Left colon (tissue), 2 donors: ENCODE measurements at places on chromosomes 16 and 17. TPM values are rescaled to one million over a fixed set of nuclear protein-coding genes. Genes with fewer than 3 reads are reported as not detected.

GRCh38 chr17:35892091-35893035 is 12.2 kb upstream of the CCL5 start:
- DNase-seq, result no peak

- no peak for DNase-seq
These were observed 7.1 kb downstream of the PRSS53 start for GRCh38 chr16:31081428-31082351.

DNA sequence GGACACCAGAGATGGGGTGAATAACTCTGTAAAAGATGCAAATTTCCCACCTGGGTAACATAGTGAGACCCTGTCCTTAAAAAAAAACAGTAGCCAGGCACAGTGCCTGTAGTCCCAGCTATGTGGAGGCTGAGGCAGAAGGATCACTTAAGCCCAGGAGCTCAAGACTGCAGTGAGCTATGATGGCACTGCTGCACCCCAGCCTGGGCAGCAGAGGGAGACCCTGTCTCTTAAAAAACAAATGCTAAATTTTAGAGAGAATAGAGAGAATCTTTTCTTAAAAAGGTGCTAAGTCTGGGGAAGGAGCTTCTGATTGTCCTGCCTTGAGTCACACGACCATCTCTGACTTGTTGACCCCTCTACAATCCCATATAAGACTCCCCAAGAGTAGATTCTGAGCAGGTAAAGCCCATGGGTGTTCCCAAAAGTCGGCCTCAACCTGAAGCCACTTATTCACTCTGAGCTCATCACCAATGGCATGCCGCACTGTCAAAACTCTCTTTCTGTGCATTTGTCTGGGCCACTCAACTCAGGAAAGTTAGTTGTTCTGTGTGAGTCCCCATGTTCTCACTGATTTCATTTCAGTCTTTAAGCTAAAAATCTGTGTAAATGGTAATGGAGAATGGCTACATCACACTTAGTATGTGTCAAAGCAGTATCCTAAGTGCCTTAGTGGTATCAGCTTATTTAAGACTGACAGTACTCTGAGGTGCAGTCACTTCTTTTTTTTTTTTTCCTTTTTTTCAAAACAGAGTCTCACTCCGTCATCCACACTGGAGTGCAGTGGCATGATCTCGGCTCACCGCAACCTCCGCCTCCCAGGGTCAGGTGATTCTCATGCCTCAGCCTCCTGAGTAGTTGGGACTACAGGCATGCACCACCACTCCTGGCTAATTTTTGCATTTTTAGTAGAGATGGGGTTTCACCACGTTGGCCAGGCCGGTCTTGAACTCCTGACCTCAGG is 41.6 kb downstream of the PRKCB start:
- DNase-seq, result no peak

DNA sequence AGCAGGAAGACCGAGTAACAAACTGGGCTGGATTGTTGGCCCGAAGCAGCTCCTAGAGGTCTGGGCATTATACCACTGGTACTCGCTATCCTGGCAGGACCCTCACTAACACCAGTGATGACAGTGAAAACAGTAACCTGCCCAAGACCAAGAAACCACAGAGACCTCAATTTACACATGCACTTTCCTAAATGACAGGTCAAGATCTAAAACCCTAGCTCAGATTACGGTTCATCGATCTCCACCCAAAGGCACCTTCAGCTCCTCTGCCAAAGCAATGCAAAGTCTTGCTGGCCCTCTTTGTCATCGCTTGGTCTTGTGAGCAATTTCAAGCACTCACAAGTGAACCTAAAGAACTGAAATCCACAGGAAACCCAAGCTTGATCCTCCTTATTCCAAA is 1.5 kb downstream of the PIP4K2B start:
- no peak for DNase-seq

DNA sequence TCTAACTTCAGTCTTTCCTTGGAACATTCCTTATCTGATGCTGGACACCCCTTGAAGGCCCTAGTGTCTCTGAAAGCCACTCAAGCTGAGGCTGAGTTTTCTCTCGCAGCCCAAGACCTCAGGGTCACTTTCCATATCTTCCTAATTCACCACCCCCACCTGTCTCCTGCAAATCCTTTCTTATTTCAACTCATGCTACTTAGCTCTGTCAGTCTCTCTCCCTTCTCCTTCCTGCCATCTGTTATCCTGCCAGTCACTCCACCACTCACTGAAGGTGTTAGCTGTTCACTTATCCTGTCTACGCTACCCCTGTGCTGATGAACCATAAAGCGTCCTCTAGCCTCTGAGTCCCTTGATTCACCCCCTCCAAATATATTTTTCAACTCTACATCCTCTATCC is 143.9 kb upstream of the SHISA6 start:
- no peak for DNase-seq

- peak; percentile 25 for DNase-seq
These were observed 1.0 kb upstream of the SALL1 start for GRCh38 chr16:51151961-51152663.

GRCh38 chr16:72833969-72834368 is 214.0 kb downstream of the ZFHX3 start:
- no peak for DNase-seq

- DNase-seq, result no peak
These were observed 59.0 kb downstream of the ABR start for GRCh38 chr17:1120596-1121441.

DNA sequence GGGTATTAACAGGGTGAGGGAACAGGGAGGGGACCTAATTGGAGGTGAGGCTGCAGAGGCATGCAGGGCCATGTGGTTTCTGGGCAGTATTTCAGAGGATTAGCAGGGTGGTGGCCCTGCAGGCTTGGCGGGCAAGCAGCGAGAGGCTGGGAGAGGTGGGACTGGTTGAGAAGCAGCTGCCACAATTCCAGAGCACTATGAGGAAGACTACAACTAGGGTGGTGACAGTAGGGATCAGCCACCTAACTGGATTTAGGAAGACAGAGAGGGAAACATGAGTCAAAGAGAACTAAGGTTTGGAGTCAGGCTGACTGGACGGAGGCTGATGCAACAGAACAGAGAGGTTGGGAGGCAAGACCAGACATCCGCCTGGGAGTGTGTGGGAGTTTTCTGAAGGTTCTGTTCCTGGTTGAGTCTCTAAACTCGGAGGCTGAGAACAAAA is 12.3 kb downstream of the ALOXE3 start:
- no peak for DNase-seq

GRCh38 chr17:45735488-45735887 is 48.6 kb upstream of the CRHR1 start:
- DNase-seq, result no peak

GRCh38 chr17:62906881-62907280 is 59.2 kb upstream of the TANC2 start:
- no peak for DNase-seq

DNA sequence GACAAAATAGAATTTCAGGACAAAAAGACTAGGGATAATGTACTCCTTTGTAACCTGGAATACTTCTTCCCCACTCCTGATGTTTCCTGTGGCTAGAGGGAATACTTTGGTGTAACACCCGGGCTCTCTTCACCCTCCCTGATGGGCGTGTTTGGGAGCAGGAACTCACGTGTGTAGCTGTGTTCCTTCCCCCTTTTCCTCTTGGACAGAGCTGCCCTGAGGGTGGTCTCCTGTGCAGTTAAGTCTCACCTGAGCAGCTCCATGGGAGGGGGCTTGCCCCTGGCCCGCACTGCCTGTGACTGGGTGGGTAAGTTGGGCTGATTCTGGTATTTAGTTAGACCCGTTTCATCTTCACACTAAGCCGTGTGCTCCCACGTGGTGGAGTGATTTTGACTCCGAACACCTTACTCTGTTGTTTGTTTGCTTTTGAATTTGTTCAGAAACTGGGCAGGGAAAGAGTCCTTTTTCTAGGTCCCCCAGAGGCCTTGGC is 87.9 kb downstream of the OR1D5 start:
- DNase-seq, result peak; percentile 47

DNA sequence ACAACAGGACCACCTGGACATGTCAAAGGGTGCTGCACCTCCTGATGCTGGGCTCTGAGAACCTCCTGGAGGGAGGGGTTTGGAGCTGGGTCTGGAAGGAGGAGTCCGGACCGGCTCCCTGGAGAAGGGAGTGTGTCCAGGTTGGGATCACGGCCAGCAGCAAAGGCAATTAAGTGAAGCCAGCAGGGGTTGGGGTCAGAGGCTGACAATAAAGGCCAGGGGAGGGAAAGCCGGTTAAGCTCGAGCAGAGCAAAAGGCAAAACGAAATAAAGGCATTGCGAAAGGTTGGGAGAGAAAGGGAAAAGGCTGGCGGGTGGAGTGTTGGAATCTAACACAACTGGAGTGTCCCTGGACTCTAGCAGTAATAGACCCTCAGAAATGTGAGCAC is 992 bp upstream of the CACNG4 start:
- no peak for DNase-seq

GRCh38 chr16:79137426-79137939 is 463.1 kb downstream of the MAF start:
- DNase-seq, result no peak

- no peak for DNase-seq
These were observed 14.7 kb downstream of the DBNDD1 start for GRCh38 chr16:90004577-90004976.

DNA sequence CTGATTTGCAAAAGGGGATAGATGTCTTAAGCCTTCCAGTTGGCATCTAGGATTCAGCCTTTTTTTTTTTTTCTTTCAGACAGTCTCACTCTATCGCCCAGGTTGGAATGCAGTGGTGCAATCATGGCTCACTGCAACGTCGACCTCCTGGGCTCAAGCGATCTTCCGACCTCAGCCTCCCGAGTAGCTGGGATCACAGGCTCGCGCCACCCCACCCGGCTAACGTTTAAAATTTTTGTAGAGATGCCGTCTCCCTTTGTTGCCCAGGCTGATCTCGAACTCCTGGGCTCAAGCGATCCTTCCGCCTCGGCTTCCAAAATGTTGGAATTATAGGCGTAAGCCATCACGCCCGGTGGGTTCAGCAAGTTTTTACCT is 571 bp upstream of the CCP110 start:
- DNase-seq, result no peak

DNA sequence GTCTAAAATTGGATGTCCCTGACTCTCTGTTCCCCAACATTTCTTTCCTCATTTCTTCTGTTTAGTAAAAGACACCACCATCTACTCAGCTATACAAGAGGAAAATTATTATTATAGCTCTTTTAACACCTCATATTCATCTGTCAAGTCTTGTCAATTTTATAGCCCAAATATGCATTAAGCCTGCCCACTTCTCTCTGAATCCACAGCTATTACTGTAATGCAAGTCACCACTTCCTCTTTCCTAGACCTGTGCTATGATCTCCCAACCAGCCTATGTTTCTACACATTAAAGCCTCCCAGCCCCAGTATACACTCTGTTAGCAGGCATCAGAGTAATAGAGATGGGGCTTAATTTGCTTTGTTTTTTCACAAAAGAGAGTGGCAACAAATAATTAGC is 252.9 kb downstream of the GRIN2A start:
- DNase-seq, result no peak

DNA sequence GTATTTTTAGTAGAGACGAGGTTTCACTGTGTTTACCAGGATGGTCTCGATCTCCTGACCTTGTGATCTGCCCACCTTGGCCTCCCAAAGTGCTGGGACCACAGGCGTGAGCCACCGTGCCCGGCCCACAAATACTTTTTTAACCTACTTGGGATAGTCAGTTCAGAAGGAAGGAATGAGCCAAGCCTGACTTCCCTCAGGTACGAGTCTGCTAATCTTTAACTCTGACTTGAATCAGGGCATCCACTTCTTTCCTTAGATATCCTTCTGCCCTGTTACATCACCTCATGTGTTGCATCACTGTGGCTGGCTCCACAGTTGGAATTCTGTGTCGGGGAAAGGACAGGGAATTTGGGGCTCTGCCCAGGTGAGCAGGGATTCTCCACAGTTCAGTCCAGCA is 120.8 kb downstream of the MSI2 start:
- DNase-seq, result no peak

- no peak for DNase-seq
These were observed 78.8 kb downstream of the CCDC182 start for GRCh38 chr17:57666201-57666870.

- no peak for DNase-seq
These were observed 13.3 kb upstream of the OR1F1 start for GRCh38 chr16:3174618-3175148.

GRCh38 chr17:67509390-67510287 is 132.6 kb downstream of the PITPNC1 start:
- DNase-seq, result no peak

DNA sequence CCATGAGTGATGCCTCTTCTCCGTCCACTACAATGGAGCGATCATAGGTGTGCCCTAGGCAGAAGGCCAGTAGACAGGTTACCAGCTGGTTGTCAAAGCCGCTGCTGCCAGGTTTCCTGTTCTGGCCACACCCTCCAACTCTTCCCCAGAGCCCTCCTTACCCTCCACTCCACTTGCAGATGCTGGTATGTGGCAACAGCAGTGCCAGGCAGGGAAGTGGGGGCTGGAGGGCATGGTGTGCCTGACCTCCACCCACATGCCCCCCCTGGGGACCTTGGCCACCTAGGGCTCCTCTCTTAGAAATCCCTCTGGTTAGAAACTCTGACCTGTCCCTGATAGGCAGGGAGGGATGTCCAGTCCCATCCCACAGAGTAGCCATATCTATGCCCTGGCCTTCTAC is 1.5 kb downstream of the RRAD start:
- DNase-seq, result peak; percentile 68

- DNase-seq, result no peak
These were observed 119.0 kb upstream of the CDC42EP4 start for GRCh38 chr17:73430848-73431247.

DNA sequence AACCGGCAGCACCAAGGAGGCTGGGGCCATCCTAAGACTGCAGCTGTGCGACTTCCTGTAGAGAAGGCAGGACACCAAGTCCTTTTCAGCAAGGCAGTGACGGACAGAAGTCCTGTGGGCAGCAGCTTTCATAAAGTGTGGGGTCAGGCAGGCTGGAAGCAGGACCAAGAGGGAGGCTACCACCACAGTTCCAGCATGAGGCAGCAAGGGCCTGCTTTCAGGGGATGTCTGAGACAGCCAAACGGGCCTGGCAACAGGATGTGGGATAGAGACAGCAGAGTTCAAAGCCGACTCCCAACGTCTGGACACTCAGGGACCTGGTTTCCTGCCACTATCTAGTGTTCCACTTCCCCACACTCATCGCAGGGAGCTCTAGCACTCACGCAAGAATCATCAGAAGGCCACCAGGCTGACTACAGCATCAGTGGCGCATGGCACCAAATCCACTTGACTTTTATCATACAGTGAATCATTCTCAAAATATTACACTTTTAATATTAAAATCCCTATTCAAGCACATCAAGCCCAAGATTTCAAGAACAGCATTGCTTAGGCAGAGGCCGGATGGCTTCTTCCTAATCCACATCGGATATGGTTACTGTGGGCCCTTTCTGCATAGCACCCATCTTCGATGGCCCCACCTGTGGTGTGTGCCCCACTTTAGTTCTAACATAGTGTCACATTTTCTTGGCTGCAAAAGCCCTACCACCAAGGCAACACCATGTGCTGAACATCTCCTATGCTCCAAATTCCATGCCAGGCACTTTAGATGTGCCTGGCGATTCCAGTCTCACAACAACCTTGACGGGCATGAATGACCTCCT is 5.2 kb downstream of the USP7 start:
- no peak for DNase-seq

Gene TP53TG3F
- not detected for total RNA-seq

Gene NPB
- 0.11 TPM for total RNA-seq

Gene PRSS36
- total RNA-seq, result 9.7 TPM

Gene CA10
- total RNA-seq, result not detected

Gene KCNG4
- total RNA-seq, result not detected

Gene TMEM170A
- 71.9 TPM for total RNA-seq

Gene GCGR
- total RNA-seq, result 0.14 TPM

Gene LGALS9B
- total RNA-seq, result 46.2 TPM

Gene PRCD
- total RNA-seq, result 2.3 TPM

Gene MYH11
- total RNA-seq, result 39.1 TPM

Gene CHST6
- total RNA-seq, result 4.0 TPM

Gene TBC1D3D
- total RNA-seq, result 0.53 TPM

Gene MT4
- total RNA-seq, result not detected
